ENCODE measurements at places on chromosomes 4 and X.

- no peak for DNase-seq
Measured at GRCh38 chr4:181431661-181432060, 811.5 kb upstream of the TENM3 start.

DNA sequence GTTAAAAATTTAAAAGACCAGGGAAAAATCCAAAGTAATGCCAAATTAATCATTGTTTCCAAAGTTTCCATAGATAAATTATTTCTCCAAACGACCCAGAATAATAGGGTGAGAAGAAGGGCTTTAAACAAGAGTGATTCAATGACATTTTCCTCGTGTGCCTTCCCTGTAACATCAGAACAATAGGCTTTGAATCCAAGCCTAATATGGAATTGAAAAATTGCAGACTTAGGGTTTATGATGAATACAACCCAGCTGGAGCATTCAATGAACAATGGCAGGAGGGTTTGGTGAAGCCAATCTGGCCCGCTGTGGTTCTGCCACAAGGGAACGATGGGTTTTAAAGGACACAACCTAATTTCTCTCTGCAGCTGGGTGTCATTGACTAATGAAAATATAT is 94.2 kb downstream of the CBLL2 start:
- DNase-seq, result no peak

DNA sequence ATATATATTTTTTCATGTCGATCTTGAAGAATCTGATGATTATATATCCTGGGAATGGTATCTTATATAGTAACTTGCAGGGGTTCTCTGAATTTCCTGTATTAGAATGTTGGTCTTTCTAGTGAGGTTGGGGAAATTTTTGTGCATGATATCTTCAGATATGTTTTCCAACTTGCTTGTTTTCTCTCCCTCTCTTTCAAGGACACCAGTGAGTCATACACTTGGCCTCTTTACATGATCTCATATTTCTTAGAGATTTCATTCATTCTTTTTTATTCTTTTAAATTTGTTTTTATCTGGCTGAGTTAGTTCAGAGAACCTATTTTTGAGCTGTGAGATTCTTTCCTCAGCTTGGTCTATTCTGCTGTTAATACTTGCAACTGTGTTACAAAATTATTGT is 27.2 kb upstream of the C4orf17 start:
- DNase-seq, result no peak

DNA sequence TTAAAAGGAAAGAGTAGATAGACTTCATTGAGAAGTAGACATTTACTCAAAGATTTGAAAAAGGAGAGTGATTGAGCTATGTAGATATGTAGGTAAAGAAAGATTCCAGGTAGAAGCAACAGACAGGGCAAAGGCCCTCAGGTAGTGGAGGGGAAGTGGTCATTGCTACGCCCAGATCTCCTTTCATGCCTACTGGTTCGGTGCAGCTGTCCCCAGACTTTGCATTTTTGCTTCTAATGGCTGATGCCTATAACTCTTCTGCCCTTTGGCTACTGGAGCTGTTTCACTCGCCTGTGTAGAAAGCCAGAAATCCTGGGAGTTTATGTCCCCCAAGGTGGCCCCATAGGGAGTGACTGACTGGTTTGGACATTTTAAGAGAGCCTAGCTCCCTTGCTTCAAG is 16.9 kb upstream of the ARMCX2 start:
- no peak for DNase-seq

GRCh38 chr4:88382621-88383020 is 4.0 kb downstream of the HERC6 start:
- DNase-seq, result no peak

- no peak for DNase-seq
Measured at GRCh38 chr4:81631958-81632441, 160.3 kb upstream of the RASGEF1B start.

DNA sequence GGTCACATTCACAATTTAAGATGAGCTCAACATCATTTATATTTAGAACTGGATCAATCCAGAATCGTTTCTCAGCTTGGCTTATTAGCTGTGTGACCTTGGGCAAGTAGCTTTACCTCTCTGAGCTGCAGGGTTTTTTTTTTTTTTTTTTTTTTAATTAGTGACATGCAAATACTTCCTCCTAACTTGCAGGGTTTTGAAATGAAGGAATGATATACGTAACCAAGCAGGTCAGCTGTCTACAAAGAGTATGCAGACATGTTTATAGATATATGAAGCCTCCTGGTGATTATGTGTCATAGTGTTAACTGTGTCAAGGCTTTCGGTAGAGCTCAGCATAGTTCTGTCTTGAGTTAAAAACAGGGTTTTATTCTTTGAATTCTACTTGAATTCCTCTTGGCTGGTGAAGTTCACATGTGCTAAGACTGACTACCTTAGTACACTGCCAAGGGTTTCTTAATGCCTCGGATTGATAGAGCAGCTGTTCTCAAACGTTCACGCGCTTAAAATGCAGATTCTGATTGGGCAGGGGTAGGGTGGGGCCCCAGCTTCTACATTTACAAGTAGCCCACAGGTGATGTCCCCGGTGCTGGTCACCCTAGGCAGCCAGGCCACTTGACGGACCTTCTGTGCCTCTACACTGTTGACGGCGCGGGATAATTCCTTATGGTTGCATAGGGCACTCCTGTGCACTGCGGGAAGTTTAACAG is 654 bp upstream of the STS start:
- DNase-seq, result no peak
